Lung (tissue), 17 donors: ENCODE measurements at places on chromosomes 6 and 20. TPM values are rescaled to one million over a fixed set of nuclear protein-coding genes. Genes with fewer than 3 reads are reported as not detected.

DNA sequence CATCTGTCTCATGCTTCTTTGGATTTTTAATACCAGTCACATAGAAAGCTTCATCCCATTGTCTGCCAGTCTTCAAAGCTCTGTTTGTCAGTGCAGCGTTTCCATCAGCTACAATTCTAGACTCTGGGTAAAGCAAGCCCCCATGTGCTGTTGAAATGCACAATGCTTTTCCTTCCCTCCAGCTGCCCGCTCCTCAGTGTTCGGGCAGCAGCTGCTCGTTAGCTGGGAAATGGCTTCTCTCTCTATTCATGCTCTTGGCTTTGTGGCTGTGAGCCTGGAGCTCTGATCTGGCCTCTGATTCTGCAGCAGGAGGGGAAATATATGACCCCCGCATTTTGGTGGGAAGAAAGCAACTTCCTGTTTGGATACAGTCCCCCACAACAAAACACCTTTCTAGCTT lies 213.0 kb upstream of the CDYL start:
- no peak for DNase-seq

DNA sequence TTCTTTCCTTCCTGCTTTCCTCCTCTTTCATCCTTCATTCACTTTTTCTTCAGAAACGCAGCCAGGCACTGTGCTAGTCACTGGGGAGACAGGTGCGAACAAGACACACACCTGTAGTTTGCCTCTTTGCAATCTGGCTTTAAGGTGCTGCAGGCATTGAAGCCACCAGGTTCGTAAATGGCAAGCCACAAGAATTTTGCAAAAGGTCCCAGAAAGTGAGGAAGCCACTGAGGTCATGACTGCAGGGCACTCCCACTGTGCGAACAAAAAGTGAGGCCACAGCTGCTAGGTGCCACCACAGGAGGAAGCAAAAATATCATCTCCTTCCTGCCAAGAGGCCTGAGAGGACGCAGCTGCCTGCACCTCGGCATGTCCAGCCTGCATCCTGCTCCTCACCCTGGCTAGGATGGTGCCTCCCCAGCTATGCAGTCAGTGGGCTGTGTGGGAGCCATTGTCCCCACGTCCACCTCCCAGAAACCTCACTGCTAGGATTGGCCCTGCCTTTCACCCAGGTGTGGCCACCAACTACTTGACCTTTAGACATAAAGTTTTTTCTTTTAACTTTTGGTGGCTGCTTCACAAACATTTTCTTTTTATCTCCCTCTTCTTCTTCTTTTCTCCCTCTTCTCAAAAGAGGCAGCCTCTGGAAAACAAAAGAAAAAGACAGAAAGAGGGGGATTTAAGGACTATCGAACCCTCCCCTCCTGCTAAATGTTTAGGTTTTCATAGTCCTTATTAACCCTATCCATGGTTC lies 230.8 kb downstream of the BCAS1 start:
- DNase-seq, result no peak

DNA sequence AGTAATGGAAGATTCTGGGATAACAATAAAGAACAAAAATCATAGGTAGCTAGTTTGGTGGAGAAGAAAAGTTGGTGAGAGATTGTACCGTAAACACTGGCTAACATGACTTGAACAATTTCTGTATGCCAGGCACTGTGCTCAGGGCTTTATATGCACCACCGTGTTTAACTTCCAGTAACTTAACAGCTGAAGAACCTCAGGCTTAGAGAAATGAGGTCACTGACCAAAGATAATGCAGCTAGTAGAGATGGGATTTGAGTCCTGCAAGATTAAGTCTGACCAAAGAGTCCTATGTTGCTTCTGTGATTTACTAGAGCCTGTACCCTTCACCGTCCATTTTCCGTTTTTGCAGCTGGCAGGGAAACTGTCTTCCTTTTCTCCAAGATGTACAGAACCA lies 2.7 kb downstream of the CSTF1 start:
- DNase-seq, result no peak

DNA sequence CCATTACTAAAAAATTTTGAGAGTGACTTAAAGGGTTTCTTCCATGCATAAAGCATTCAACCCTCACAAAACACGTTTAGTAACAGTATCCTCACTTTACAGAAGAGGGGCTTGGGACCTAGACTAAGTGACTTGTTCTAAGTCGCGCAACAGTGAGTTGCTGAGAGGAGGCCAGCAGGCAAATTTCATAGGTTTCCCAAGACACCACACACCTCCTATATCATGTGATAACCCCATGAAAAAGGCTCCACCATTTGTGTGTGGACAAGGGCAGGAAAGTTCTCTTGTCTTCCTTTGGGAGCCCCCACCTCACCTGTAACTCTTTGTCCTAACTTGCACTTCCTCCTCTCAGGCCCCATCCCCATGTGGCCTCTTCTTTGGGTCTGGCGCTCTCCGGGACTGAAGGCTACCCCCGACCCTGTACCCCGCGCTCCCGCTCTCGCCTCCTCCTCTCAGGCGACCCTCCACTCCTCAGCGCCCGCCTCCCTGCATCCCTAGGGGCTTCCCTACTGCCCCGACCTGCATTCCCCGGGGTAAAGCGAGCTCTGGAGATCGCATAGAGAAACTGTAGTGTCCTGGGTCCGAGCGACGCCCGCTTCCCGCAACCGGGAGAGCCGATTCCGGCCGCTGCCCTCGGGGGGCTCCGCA lies 392 bp downstream of the PSMB8 start:
- peak; percentile 13 for DNase-seq

DNA sequence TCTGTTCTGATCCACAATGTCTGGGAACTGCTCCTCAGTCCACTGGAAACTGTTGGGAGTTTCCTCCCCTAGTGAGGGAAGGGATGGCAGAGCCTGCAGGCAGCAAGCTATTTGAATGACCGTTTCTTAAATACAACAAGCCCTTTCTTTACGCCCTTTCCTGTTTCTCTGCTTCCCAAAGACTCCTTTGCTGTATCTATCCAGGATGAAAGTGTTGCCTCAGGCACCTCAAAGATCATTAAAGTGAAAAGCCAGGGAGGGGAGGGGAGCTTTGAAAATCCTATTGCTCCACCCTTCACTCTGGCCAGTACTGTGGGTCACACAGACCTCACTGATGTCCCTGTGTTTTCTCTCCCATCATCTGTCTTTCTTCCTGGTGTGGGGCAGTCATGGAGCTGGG lies 213.1 kb downstream of the RNF144B start:
- no peak for DNase-seq

DNA sequence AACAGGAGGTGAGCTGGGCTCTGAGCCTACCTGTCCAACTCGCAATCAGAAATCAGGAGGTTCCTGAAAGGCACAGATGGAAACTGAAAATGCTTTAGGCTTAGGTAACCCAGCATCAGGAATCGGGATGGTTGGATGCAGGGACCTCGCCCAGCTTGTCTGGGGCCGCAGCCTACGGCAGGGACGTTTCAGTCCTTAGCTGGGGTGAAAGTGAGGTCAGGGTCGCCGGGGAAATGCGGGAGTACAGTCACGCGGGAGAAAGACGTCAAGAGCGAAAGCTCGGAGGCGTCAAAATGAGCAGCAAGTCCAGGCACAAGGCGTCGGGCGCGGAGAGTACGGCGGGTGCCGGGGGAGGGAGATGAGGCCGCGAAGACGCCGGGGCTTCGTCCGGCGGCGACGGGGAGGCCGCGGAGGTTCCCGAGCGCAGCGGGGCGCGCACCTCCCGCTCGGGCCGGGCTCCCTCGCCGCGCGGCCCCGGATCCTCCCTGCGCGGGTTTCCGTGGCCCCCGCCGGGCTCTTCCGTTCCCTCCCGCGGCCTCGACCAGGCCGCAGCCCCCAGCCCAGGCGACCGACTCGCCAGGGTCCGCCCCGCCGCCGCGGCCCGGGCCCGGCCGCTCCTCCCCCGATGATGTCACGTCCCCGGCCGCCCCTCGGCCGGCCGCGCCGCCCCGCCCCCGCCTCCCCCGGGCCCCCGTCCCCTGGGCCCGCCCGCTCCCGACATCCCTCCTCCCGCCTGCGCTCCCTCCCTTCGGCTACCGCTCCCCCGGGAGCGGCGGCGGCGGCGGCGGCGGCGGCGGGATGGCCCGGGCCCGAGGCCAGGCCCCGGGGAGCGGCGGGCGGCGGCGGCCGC lies at the start of gene EBF4:
Gene EBF4, plus strand, starts transcription at position 745 of the 850 bp plus-strand sequence. CDS start 866 bp downstream, outside the sequence.
- peak; percentile 80 for DNase-seq

DNA sequence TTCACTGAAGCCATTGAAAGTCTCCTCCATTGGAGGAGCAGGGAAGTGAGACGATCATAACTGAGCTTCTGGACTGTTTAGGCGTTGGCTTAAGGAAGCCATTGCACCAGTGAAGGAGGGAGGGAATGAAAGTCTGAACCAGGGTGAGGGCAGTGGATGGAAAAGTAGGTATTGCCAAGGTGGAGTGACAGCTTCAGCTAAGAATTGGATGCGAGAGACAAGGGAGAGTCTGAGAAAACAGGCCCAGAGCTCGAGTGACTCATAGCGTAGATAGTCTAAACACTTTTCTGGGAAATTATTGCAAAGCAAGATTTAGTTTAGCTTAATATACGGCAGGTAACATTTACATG lies 4.5 kb downstream of the DSP start:
- no peak for DNase-seq

DNA sequence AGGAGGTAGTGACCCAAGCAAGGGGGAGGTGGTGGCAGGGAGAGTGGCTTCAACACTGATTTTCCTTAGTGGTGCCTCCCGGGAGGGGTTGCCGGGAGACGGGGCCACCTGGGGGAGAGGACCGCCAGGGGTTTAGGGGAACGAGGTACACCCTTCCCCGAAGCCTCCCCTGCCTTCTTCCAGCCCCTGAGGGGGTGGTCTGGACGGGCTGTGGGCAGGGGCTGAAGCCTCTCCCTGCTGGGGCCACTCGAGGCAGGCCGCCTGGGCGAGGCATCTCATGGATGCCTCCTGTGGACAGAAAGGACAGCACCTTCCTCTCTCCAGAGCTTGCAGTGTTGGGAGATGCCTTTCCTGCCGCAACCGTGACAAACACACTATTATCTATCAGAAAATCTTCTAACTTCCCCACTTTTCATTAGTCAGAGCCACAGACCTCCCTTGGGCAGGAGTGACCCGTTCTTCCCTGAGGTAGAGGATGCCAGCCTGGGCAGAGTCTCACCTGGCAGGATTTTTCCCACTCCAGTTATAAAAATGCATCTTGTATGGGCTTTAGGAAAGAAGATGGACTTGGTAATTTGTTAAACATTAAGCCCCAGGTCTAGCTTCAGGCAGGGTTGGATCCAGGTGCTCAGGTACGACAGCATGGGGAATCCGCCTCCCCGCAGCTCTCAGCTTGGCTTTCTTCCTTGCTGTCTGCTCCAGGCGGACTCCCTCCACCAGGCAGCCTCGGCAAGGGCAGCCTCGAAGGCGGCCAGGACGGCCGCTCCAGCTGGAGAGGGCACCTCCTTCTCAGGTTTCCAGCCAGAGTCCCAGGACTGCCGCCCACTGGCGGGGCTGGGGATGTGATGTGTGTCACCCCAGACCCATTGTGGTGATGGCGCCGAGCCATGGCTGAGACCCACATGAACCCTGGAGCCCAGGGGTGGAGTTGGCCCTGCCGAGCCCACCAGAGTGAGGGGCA lies 11.0 kb downstream of the HRH3 start:
- no peak for DNase-seq

- no peak for DNase-seq
Observed at GRCh38 chr20:2739042-2739398, 46.4 kb downstream of the EBF4 start.

- DNase-seq, result no peak
Observed at GRCh38 chr20:53847139-53847836, 223.1 kb downstream of the BCAS1 start.

GRCh38 chr6:34305982-34306708 lies 57.3 kb upstream of the SMIM29 start:
- peak; percentile 87 for DNase-seq

GRCh38 chr6:37523412-37523811 lies 23.7 kb upstream of the CCDC167 start:
- DNase-seq, result no peak

GRCh38 chr6:79421001-79421411 lies 116.2 kb downstream of the LCA5 start:
- no peak for DNase-seq

GRCh38 chr6:45021676-45022075 lies 306.5 kb upstream of the RUNX2 start:
- no peak for DNase-seq

GRCh38 chr20:16692009-16692408 lies 37.8 kb upstream of the SNRPB2 start:
- DNase-seq, result no peak

- no peak for DNase-seq
Observed at GRCh38 chr20:62994869-62995281, 11.9 kb downstream of the BHLHE23 start.

DNA sequence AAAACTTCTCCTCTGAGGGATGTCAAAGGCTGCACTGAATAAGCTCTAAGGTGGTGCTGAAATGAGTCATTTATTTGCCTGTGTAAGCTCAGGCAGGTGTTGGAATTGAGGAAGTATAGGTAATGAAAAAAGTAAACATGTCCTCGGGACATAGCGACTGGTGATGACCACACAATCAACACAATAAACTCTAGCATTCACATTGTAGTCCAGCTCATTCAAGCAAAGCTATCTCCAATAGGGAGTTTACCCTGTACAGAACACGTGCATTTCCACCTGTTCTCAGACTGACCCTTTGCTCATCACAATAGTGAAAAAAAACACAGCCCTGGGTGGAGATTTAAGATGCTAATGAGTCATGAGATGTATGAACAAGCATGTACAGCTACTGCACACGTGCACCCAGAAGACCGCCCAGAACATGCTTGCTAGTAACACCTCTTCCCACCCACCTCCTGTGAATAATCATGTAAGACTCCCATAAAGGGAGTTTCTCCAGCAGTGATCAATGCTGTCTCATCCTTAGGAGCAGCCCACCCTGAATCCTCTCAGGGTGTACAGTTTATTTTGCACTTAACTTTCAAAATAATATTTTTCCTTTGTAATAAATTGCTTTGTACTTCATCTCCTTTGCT lies 33.0 kb upstream of the POU5F1 start:
- no peak for DNase-seq

GRCh38 chr6:149267072-149267471 lies 50.4 kb upstream of the TAB2 start:
- no peak for DNase-seq

DNA sequence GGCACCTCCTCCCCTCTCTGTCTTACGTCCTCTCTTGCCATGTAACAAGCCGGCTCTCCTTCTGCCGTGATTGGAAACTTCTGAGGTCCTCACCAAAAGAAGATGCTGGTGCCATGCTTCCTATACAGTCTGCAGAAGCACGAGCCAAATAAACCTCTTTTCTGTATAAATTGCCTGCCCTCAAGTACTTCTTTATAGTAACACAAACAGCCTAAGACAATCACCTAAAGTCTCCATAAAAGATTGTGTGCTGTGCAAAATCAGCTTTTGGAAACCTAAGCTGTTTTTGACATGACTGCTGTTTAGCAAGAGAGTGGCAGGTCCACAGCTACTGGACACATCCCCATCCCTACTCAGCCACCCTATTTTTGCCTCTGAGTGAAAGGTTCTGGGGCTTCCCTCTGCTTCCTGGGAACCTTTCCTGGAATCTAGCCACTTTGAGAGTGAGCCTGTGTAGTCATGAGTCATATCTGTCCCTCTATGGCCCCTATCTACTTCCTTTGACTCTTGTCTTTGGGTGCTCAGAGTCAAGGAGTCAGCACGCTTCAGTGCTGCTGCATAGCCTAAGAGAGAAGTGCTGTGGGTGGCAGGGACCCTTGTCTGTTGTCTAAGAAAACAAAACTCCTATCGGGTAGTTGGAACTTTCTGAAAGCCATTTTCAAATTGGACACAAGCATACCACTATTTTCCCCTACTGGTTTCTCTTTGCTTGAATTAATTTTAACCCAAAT lies 110.0 kb downstream of the PPP1R14C start:
- no peak for DNase-seq

Gene HLA-DMA
- total RNA-seq, result 76.8 TPM

Gene MYB
- total RNA-seq, result 11.3 TPM

Gene RNF182
- 2.1 TPM for total RNA-seq

Gene SYNDIG1
- total RNA-seq, result 0.98 TPM

Gene ASIP
- not detected for total RNA-seq

Gene TSHZ2
- total RNA-seq, result 8.8 TPM

Gene PTCRA
- 3.4 TPM for total RNA-seq

Gene OR11A1
- not detected for total RNA-seq

Gene MEI4
- not detected for total RNA-seq
